ENCODE measurements at places on chromosomes 3 and 15. TPM values are rescaled to one million over a fixed set of nuclear protein-coding genes. Genes with fewer than 3 reads are reported as not detected.
A peak's percentile ranks its signal among the peaks of the same experiment; 100 is the strongest.

DNA sequence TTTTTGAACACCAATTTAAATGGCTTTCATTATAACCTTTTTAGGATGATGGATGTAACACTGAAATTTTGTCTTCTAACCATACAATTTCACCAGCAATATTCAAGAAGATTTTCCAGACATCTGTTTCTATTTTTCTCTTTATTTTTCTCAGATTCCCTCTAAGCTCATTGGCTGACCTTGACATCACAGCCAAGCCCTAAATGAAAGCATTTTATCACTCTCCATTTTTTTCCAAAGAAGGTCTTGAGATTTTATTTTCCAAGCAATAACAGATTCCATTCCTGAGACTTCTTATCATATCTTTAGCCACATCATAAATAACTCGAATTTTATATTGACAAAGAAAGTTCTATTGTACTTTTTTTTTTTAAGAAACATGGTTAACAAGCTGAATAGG lies 392.6 kb upstream of the THBS1 start:
- H3K27me3 ChIP-seq = no peaks in the 10 kb centered on the region
- H3K4me1 ChIP-seq = no peaks in the 10 kb centered on the region
- no peak for DNase-seq
- no peaks in the 10 kb centered on the region for H3K36me3 ChIP-seq

DNA sequence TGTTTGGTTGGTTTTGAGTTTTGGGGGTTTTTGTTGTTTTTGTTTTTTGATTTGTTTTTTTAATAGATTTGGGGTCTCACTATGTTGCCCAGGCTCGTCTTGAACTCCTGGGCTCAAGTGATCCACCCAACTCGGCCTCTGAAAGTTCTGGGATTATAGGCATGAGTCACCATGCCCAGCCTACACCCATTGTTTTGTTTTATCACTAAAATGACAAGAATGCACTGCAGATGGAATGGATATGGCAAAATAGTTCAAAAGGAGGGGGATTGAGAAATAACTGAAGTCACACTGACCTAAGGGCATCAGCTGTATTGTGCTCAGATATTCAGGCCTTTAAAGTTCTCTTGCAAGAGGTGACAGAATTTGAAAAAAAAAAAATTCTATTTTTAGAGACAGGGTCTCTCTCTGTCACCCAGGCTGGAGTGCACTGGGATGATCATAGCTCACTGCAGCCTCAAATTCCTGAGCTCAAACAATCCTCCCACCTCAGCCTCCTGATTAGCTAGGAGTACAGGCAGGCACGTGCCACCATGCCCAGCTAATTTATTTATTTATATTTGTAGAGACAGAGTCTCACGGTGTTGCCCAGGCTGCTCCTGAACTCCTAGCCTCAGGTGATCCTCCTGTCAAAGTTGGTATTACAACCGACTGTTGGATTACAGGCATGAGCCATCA lies 4.4 kb upstream of the RASA2 start:
- H3K27me3 ChIP-seq = no peaks in the 10 kb centered on the region
- H3K4me1 ChIP-seq = peaks cover 14% of the 10 kb centered on the region
- DNase-seq = no peak
- H3K27ac ChIP-seq = no peak overlapping the region

DNA sequence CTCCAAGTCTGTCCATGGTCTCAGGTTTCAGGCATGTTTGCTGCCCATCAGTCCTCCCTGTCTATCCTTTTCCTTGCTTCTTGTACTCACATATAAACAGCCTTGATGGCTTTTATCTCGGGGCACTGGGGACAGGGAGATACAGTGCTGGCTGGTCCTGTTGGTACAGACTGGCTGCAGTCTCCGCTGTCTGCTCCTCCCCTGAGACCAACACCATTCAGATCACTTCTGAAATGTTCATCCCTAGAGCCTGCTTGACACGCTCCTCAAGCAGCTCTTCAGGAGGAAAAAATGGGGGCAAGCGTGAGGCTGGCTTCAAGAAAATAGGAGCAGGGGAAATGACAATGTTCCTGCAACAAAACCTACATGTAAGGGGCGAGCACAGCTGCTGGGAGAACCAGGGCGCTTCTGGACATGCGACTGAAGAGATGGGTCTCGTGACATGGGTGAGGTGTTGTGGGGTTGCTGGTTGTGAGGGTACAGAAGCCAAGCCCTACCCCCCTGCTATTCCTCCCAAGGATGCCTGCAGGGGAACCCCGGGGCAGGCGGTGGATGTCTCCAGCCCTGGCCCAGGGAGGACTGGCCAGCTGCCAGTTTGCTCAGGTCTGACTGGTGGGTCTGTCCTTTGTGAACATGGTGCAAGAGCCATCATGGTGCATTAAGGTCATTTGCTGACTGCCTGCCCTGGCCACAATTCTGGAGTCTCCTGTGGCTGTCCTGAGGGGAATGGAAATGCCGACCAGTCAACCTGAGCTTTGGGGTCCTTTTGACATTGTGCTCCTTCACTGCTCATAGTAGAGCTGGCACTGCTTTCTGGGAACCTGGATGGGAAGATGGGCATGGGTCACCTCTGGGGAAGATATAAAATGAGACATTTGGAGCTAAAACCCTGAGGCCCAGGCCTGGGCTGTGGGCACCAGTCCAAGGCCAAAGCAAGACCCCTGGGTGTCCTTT lies 40.1 kb downstream of the KY start:
- DNase-seq = no peak
- no peaks in the 10 kb centered on the region for H3K36me3 ChIP-seq
- no peak overlapping the region for H3K4me3 ChIP-seq
- no peaks in the 10 kb centered on the region for H3K4me1 ChIP-seq
- H3K27me3 ChIP-seq = no peaks in the 10 kb centered on the region

Gene SLC24A5
- not detected for polyA plus RNA-seq

DNA sequence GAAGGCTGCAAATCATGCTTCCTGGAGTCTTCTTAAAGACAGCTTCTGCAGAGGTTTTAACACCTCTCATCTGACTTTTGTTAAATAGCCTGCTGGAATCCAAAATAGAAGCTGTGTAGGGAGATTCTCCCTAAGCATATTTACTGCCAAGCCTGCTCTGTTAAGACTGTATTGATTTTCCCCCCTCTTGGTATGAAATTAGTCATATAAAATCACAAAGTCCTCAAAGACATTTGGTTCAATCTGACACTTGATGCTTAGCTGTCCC lies 94.6 kb downstream of the ITPR1 start:
- H3K36me3 ChIP-seq = no peaks in the 10 kb centered on the region
- no peaks in the 10 kb centered on the region for H3K4me1 ChIP-seq
- H3K27ac ChIP-seq = no peak overlapping the region
- H3K4me3 ChIP-seq = no peak overlapping the region
- H3K27me3 ChIP-seq = no peaks in the 10 kb centered on the region

- no peaks in the 10 kb centered on the region for H3K36me3 ChIP-seq
- DNase-seq = peak; percentile 12
- H3K4me3 ChIP-seq = no peak within 1 kb of the TSS
Measured at GRCh38 chr3:137764001-137764433, at the start of gene SOX14. Gene SOX14 (plus strand): TSS chr3:137764315. CDS start chr3:137764785, 470 bp downstream.

DNA sequence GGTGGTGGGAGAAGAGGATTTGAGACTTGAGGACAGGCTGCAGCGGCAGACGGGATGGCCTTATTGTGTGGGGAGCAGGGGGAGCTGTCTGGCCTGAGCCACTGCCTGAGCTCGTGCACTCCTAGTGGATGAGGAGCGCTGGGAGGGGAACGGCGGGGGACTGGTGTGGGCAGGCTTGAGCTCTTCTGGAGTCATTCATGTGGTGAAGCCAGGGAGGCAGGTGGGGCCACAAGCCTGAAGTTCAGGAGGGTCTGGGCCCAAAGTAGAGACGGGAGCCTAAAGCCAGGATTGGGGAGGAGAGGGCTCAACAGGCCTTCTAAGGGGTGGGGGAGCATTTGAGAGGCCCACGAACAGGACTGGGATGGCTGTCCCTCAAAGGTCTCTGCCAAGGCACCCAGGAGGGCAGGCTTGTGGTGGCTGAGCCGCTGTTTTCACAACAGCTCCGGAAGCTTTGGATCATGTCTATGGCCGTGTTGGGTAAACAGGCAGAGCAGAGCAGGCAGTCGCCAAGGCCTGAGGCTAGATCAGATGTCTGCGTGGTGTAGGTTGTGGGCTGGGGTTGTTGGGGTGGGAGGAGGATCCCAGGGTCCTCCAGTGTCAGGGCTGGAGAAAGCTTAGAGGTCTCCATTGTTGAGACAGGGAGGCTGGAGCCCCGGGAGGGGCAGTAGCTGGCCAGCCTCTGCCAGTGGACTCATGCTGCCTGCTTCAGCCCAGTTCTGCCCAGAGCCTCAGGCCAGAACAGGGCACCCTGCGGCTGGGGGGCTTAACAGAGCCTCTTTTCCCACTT lies 8.2 kb downstream of the PRKCD start:
- H3K4me3 ChIP-seq = no peak overlapping the region
- H3K36me3 ChIP-seq = peaks cover 6% of the 10 kb centered on the region
- peaks cover 7% of the 10 kb centered on the region for H3K4me1 ChIP-seq
- H3K27me3 ChIP-seq = no peaks in the 10 kb centered on the region
- H3K27ac ChIP-seq = no peak overlapping the region

- H3K4me3 ChIP-seq = no peak overlapping the region
- peaks cover 3% of the 10 kb centered on the region for H3K27me3 ChIP-seq
- no peak for DNase-seq
- H3K27ac ChIP-seq = no peak overlapping the region
- H3K4me1 ChIP-seq = no peaks in the 10 kb centered on the region
Measured at GRCh38 chr3:125121246-125122010, 65.6 kb upstream of the HEG1 start.

Gene CD86
- polyA plus RNA-seq = not detected

Gene SPATA12
- not detected for polyA plus RNA-seq
